Prostate gland (tissue), 2 donors: ENCODE measurements at places on chromosomes 11 and 22. TPM values are rescaled to one million over a fixed set of nuclear protein-coding genes. Genes with fewer than 3 reads are reported as not detected.

DNA sequence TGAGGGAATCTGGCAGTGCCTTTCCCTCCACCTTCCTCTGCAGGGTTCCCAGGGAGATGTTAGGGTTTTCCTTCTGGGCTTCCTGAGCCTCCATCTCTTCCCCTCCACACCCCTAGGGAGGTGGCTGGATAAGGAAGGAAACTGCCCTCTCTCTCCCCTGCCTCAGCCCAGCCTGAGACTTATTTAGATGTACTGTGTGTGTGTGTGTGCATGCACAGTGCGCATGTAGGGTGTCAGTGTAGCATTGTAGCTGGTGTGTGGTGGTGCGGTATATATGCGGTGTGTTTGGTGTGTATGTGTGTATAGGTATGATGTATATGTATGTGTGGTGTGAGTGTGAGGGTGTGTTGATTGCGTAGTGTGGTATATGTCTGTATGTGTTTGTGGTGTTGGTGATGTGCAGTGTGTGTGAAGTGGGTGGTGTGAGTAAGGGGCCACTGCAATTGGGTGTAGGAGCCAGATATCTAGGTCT lies 1.5 kb downstream of the FXYD6 start:
- H3K27ac ChIP-seq: peak overlapping the region; percentile 58
- no peaks in the 10 kb centered on the region for H3K27me3 ChIP-seq
- H3K4me3 ChIP-seq: no peak overlapping the region
- H3K36me3 ChIP-seq: no peaks in the 10 kb centered on the region

MEI1 gene
- total RNA-seq: not detected

JAML gene
- total RNA-seq: 2.3 TPM

ACRV1 gene
- 10.8 TPM for total RNA-seq

DNA sequence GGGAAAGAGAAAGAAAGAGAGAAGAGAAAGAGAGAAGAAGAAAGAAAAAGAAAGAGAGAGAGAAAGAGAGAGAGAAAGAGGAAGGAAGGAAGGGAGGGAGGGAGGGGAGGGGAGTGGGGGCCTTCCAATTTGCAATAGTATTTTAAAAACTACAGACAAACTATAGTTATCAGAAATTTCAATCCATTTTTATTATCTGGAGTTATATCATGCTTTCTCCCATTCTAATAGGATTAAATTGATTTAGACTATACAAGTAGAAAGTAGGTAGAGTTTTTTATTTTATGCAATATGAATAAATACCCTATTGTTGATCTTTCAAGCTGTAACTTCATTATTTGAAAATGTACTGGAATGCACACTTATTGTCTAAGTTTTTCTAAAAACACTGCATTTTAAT lies 70.2 kb upstream of the CEP126 start:
- no peaks in the 10 kb centered on the region for H3K36me3 ChIP-seq
- H3K4me3 ChIP-seq: no peak overlapping the region
- H3K27me3 ChIP-seq: no peaks in the 10 kb centered on the region
- no peak overlapping the region for H3K27ac ChIP-seq
- no peaks in the 10 kb centered on the region for H3K4me1 ChIP-seq

- H3K27ac ChIP-seq: no peak overlapping the region
- H3K27me3 ChIP-seq: no peaks in the 10 kb centered on the region
- no peak for DNase-seq
- peaks cover 14% of the 10 kb centered on the region for H3K4me1 ChIP-seq
- H3K36me3 ChIP-seq: no peaks in the 10 kb centered on the region
Observed at GRCh38 chr22:28900379-28900925, 17.1 kb downstream of the ZNRF3 start.
